ENCODE measurements at places on chromosomes 16 and 17.

DNA sequence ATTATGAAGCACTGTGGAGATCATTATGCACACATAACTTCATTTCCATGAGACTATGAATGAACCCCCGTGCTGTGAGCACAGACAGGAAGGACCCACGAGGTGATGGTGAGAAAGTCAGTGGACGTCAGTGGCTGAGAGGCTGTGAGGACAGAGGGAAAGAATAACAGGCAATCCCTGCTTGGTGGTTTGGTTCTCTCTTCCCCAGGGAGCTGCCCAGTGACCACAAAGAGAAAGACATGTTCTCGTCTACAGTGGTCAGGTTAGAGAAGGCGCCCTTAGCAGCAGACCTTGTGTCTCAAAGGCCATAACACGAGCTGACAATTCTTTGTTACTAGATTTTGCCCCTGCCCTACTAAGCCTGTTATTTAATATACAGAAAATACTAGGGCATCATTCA is 609.2 kb downstream of the TOX3 start:
- DNase-seq, result no peak

DNA sequence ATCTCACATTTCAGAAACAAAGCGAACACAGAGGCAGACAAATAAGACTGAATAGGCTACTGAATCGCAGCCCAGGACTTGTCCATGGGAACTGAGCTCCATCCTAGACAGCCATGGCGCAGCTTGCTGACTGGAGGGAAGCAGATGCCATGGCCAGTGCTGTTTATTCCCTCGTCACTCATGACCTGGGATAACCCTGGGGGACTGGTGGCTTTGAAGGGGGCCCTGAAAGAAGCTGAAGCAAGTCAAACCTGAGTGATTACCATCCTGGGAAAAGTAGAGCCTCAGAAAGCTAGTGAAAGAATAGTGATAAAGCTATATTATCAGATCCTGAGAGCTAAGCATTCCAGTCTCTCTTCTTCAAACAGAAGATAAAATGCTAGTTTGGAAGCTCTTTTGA is 94.1 kb downstream of the RPGRIP1L start:
- no peak for DNase-seq

GRCh38 chr17:559551-560431 is 154.8 kb downstream of the VPS53 start:
- no peak for DNase-seq

- no peak for DNase-seq
Observed at GRCh38 chr17:59804901-59805465, 87.8 kb downstream of the TUBD1 start.

- no peak for DNase-seq
Observed at GRCh38 chr17:19646788-19647696, 1.5 kb upstream of the ALDH3A2 start.

GRCh38 chr16:87240211-87241136 is 76.7 kb downstream of the C16orf95 start:
- DNase-seq, result no peak

GRCh38 chr16:12729448-12729847 is 74.2 kb downstream of the CPPED1 start:
- no peak for DNase-seq

GRCh38 chr16:56869513-56870275 is 4.7 kb downstream of the SLC12A3 start:
- DNase-seq, result no peak

DNA sequence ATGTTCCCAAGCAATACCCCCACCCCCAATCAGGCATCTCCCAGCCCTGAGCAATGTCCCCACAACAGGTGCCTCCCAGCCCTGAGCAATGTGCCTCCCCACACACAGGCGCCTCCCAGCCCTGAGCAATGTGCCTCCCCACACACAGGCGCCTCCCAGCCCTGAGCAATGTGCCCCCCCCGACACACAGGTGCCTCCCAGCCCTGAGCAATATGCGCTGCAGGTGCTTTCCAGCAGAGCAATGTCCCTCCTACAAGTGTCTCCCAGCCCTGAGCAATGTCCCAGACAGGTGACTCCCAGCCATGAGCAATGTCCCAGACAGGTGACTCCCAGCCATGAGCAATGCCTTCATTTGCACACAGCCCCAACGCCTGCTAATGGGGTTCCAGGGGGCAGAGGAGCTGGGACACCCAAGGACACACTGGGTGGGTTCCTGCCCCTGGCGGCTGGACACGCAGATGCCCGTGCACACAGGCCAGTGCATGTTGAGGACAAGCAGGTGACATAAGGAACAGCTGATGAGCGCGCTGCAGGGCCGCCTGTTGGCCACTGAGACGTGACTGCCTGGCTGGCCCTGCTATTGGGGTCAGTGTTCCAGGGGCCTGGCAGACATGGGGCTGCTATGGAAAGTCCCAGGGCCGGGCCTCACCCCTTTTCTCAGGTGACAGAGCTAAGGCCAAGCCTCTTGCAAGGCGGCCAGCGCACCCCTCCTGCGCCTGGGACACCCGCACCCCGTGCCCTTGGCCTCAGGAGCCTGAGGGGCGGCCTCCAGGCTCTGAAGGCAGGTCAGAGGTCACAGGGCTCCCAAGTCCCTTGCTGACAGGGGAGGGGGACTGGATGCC is 26.9 kb upstream of the PABPN1L start:
- no peak for DNase-seq

- DNase-seq, result peak; percentile 5
Observed at GRCh38 chr16:77584205-77584859, 138.0 kb upstream of the NUDT7 start.

DNA sequence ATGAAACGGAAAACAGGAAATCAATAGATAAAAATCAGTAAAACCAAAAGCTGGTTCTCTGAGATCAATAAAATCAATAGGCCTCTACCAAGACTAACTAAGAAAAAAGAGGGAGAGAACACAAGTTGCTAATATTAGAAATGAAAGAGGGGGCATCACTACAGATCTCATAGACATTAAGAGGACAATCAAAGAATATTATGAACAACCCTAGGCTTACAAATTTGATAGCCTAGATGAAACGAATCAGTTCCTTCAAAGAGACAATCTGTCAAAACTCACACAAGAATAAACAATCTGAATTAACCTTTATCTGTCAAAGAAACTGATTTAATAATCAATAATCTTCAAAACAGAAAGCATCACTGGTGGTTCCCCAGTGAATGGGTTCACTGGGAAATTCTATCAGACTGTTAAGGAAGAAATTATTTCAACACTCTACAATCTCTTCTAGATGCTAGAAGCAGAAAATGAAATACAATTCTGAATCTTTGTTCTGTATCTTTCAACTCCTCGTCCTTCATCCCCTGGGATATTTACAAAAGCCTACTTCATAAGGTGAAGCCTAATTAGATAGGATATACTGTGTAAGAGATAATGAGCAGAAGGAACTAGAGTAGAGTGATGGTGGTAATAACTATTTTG is 4.4 kb downstream of the ABCA9 start:
- no peak for DNase-seq

DNA sequence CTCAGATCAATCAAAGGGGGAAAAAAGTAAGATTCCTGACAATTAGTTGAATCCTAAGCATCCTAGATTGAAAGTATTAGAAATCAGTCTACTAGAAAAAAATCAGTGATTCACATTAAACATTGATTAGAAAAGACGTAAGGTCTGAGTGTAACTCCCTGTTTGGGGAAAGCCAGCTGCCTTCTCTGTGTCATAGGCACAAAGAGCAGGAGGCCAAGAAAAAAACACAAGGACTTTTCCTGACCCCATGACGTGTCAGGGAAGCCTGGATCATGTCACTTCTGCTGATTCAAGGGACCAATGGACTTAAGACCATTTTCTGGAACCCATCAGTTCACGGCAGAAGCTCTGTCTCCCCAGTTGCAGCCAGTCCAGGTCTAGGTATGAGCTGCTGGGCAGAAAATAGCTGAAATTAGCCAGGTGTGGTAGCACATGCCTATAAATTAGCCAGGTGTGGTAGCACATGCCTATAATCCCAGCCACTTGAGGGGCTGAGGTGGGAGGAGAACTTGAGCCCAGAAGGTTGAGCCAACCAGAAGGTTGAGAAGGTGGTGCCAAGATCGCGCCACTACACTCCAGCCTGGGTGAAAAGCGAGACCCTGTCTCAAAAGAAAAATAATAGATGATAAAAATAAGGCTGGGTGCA is 35.9 kb downstream of the RANBP10 start:
- no peak for DNase-seq

DNA sequence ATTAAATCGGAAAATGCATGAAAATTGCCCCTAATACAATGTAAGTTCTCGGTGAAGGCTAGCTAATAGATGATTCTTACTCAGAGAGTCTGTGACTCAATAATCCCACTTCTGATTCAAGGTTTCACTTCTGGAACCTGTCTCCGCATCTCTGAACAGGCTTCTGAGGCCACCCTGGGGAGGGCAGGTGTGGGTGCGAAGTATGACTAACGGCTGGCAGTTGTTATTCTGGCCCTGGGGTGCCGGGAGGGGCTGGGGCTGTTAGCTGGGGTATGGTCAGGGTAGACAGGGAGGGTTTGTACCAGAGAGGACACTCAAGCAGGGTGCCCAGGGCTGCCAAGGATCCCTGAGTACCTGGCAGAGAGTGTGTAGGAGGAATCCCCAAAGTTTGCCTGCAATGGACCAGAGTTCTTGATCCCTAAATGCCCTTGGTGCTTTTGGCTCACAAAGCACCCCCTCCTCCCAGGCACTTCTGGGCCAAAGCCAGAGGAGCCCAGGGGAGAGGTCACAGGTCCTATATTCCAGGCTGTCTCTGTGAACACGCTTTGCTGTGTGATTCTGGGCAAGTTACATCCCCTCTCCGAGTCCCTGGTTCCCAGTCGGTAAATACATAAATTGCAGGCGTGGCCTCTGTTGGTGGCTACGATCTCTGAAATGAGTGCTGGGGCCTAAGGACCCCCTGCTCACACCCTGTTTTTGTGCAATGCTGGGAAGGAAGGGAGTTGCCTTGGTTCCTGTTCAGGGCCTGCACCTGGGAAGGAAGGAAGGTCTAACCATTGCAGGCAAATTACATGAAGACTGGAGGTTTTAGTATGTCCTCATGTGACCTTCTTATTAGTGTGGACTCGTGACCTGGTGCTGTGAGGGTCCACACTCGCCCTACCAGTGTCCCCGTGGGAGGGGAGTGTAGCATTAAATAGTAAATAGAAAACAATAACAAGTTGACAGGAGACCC is 49.9 kb upstream of the CPNE2 start:
- DNase-seq, result peak; percentile 80

GRCh38 chr16:19694989-19695388 is 23.0 kb downstream of the KNOP1 start:
- DNase-seq, result no peak

DNA sequence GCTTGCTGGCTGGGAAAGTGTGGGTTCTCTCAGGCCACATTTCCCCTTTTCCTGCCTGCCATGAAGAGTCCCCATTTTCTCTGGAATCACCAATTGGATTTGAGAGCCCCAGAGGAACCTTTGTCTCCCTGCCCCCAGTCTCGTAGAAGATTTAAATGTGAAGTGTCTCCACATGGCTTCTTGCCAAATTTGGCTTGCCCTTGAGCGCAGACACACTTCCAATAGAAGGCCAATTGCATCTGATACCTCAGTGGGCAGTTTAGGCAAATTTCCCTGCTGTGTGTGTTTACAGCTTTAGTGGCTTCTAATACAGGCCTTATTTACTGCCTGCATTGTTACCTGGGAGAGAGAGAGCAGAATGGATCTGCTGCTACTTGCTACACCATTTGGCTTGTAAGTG is 29.7 kb downstream of the CDK5R1 start:
- no peak for DNase-seq

- no peak for DNase-seq
Observed at GRCh38 chr17:79288950-79289349, 214.3 kb downstream of the ENGASE start.

GRCh38 chr17:1882836-1883235 is 53.0 kb downstream of the RPA1 start:
- no peak for DNase-seq

GRCh38 chr16:13958474-13958873 is 38.5 kb downstream of the ERCC4 start:
- no peak for DNase-seq

DNA sequence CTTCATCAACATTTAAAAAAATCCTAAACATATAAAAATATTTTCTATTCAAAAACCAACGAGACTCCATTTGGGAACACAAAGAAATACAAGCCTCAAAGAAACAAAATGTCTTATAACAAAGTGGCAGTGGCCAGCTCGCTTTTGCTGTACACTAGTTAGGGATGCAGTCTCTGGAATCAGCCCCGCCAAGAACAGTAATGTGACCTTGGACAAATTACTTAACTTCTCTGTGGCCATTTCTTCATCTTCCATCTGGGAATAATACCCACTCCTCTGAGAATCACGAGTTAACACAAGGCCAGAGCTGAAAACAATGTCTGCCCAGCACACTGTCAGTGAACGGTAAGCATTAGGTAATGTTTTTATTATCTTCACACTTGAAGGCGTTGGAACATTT is 5.6 kb downstream of the STAT5B start:
- DNase-seq, result no peak

- no peak for DNase-seq
Observed at GRCh38 chr17:6501359-6501758, 55.0 kb downstream of the PITPNM3 start.

GRCh38 chr17:45021607-45022287 is 29.7 kb downstream of the DCAKD start:
- DNase-seq, result peak; percentile 27

GRCh38 chr16:58497935-58498334 is 2.0 kb upstream of the NDRG4 start:
- DNase-seq, result no peak

GRCh38 chr17:76535788-76536510 is 1.6 kb downstream of the CYGB start:
- no peak for DNase-seq

GRCh38 chr17:9367156-9367555 is 208.5 kb downstream of the STX8 start:
- no peak for DNase-seq

GRCh38 chr17:65305778-65306177 is 168.6 kb downstream of the RGS9 start:
- DNase-seq, result no peak

- DNase-seq, result no peak
Observed at GRCh38 chr17:49515196-49515770, 20.2 kb downstream of the NGFR start.

- DNase-seq, result no peak
Observed at GRCh38 chr17:13510062-13510461, 91.7 kb downstream of the HS3ST3A1 start.

DNA sequence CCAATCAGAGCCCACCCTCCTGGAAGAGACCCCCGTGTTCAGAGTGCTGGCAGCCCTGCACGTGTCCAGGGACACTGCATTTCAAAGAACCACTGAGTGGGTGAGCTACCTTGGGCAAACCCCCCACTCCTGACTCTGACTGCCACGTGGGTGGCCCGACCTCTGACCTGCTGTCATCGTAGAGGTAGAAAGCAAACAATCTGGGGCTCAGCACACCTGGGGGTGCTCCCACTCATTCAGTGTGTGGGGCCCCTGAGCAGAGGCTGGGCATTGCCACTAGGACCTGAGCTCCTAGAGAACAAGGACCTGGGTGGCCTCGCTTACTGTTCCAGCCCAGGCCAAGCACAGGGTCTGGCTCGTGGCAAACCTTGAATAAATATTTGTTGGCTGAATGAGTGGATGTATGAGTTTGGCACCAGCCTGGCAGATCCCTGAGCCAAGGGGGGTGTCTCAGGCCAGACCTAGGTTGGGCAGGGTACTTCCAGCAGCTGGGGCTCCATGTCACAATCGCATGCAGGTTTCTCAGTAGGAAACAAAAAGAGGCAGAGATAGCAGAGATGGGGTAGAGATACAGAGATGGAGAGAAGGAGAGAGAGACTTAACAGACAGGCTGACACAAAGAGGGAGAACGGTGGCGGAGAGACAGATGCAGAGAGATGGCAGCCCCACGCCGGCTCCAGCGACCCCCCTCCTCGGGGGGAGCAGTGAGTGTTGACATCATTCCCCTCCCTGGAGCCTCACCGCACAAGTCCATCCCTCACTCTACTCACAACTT is 5.4 kb upstream of the DRC7 start:
- DNase-seq, result no peak

- no peak for DNase-seq
Observed at GRCh38 chr16:82633964-82634600, 7.3 kb downstream of the CDH13 start.

All from stimulated activated CD8-positive, alpha-beta memory T cell treated with anti-CD3 and anti-CD28 coated beads, Interleukin-4, amount 100 ng/mL, for 4 hours (primary cell).